ENCODE measurements at places on chromosomes 12 and 14.

DNA sequence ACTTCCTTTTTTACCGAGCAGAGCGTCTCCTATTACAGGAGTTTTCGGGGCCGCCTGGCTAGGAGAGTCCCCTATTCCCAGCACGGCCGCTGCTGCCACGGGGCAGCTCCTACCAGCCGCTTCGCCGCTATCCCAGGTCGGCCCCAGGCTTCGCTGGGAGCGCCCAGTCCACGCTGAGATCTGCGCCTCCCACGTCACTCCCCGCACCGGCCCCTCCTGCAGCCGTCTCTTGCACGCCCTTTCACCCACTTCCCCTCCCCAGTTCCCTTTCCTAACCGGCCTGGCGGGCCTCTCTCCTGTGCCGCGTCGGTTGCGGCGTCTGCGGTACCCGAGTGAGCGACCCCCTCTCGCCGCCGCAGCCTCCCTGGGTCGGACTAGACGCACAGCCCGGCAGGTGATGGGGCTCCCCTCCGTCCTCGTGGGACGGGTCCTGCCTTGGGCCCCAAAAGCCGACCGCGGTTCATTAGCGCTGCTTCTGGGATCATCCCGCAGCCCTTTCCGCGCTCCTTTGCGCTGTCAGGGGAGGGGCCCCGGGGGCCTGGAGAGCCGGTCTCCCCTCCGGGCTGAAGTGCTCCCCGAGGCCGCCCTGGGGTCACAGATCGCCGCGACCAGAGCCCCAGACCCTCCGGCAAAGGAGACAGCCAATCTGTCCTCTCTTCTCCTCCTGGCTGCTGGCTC lies 1318.4 kb downstream of the TMEM121 start:
- no peak for DNase-seq

DNA sequence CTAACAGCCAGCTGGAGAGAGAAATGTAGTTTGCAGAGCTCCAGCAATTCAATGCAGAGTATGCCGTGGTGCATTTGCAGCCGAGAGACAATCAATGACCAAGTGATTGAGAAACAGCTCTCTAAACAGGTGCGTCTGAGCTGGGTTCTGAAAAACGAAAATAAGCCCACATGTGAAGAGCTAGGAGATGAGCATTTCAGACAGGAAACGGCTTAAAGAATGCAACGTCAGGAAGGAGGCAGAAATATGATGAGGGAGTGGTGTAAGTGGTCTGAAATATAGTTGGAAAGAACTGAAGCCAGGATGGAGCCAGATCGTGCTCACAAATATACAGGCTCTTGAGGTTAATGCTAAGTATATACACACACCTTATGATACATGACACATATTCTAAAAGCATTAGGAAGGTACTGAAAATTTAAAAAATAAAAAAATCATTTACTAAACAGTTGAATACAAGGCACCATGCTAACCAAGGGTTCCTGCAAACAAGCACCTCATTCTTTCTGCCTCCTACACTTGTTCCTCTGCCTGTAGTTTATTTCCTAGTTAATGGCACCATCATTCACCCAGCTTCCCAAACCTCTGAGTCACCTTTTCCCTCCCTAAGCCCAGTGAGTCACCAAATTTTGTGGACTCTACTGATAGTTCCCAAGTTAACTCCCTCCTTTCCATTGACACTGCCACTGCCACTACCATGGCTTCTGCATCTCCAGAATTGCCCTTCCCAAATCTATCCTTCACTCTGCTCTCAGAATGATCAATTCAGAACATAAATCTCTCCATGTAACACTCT lies 2.3 kb upstream of the GARIN2 start:
- no peak for DNase-seq

GRCh38 chr14:103133210-103134140 lies 10.2 kb downstream of the TNFAIP2 start:
- no peak for DNase-seq

GRCh38 chr14:105498430-105499255 lies 7.6 kb downstream of the TEDC1 start:
- DNase-seq: no peak

GRCh38 chr12:15726027-15726877 lies 62.9 kb downstream of the EPS8 start:
- DNase-seq: no peak

DNA sequence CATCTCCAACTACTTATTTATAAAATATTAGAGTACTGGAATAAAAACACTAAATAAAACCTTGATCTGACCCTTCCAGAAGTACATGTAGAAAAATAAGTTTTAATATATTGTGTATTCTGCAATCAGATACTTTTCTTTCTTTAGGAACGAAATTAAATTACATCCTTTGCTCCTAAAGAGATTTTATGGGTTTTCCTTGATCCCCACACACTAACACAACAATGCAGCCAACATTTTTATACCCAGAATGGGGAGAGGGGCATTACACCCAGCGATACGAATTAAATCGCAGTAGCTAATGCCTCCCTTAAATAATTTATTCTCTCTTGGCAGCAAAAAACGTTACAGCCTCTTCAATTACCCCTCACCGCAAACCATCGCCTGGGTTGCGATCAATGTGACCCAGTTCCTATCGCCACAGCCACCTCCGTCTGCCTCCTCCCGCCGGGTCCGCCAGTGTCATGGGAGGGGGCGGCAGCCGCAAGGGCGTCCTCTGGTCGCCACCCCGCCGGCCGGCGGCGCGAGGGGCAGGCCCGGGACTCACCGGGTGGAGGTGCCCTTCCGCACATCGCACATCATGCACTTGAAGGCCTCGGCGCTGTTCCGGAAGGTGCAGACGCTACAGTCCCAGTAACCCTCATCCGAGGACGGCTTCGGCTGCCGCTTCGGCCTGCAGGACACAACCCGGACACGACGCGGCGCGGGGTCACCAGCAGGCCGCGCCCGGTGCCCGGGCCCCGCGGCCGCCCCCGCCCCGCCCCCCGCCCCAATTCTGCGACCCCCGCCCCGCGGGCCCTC lies 796 bp downstream of the YAF2 start:
- DNase-seq: peak; percentile 76

DNA sequence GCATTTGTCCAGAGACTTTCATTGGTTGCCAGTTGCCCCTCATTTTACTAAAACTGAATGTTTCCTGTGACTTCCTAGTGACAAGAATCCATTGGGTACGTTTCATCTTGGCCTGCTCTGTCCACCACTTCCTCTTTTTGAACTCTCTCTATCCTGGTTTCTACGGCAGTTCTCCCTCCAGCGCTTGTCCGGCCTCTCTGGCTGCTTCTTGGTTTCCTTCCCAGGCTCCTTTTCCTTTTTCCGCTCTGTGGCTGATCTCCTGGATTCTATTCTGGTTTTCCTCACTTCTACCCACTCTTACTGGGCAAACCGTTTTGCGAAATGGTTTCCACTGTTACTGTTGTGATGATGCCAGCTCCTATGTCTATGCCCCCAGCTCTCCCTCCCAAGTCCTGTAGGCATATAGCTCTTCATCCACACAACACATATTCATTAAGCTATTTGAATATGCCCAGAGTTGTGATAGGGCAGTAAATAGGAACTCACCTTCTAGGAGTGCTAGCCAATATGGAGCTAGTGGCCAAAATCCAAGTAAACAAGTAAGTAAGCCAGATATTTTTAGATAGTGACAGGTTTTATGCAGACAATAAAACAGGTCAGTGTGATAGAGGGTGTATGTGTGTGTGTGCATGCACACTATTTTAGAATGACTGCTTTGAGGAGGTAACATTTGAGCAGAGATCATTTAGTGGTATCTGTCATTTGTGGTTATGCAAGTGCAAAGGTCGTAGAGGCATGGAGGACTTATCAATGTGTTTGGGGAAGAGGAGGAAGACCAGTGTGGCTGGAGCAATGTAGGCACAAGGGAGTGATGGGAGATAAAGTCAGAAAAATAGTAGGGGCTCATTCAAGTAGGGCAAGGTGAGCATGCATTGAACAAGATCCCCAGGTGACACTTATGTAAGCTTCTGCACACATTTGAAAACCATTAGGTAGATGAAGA lies 27.9 kb upstream of the CTDSP2 start:
- no peak for DNase-seq

DNA sequence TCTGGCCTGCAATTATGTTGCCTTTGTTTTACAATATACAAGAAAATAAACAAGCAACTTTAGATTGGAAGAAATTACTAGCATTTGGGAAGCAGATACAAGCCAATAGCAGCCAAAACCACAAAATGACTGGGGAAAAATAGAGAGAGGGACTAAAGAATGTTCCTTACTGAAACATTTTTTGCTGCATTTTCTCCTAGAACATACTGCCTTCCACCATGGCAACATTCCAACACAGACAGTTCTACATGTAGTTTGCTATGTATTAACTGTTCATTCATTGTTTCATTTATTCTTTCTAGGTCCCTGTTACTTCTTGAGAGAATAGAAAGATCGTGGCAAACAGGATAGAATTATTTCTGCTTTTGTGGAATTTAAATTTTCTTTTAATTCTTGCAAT lies 530.2 kb downstream of the RPS29 start:
- DNase-seq: no peak

DNA sequence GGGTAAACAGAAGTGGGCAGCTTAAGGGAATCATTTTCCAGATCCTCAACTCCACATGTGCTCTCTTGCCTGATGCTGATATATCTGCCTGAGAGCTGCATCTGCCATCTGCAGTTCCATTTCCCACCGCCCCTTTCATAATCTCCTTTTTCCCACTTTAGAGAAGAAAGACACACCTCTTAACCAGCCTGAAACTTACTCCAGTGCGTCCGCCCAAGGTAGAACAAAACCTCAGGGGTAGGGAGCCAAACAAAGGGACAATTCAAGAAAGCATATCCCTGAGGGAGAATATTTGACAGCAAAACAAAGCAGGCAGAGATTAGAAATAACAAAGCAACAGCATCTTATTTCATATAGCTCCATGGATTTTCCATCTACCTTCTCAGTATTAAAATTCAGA lies 4.3 kb downstream of the MDM1 start:
- no peak for DNase-seq

- DNase-seq: no peak
Measured at GRCh38 chr14:75860561-75861160, 121.1 kb downstream of the TGFB3 start.

DNA sequence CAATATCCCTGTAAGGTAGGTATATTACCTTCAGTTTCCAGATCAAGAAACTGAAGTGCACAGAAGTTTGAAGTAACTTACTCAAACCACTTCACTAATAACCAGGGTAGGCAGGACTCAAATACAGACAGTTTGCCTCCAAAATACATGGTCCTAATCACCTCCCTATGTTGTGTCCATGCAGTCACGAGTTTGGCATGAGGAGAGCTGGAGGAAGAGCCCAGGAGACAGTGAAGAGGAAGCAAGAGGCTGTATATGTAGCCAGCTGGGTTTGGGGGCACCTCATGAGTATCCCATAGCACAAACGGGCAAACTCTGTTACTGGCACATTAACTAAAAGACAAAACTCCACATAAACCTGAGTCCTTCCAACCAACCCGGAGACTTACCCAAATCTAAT lies 79.2 kb downstream of the DUSP16 start:
- DNase-seq: no peak

DNA sequence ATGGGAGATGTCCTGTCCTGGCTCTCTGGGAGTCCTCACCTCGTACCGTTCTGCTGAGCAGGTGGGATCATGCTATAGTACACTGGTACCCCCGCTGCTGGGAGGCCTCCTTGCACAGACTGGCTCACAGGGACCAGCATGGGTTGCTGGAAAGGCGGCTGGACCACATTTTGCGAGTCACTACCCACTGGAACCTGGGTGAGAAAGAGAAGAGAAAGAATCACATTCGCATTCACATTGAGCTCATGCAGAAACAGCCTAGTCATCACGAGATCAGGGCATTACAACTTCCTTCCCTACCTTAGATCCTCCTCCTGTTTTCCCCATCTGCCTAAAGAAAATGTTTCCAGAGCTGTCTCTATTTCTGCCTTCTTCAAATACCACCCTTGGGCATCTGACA lies 17.3 kb upstream of the STAC3 start:
- no peak for DNase-seq

GRCh38 chr12:80709811-80710726 lies 2.6 kb downstream of the MYF6 start:
- no peak for DNase-seq

DNA sequence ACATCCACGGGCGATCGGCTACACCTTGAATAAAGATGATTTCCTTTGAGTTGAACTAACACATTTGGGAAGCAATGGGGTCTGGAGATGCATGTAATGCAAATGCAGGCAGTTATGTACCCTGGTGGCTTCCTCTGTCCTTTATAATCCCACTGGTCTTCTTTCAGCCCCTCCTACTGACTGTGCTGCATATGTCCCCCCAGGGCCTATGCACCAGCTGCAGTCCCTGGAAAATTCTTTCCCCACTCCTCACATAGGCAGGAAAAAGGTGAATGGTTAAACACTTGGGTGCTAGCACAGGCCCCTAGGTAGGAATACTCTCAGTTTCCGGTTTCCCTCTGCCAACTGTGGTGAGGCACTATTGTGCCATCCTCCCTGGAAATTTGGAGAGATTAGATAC lies 294.8 kb upstream of the SOX5 start:
- DNase-seq: no peak

GRCh38 chr12:122303068-122303467 lies 36.8 kb upstream of the VPS33A start:
- DNase-seq: no peak

DNA sequence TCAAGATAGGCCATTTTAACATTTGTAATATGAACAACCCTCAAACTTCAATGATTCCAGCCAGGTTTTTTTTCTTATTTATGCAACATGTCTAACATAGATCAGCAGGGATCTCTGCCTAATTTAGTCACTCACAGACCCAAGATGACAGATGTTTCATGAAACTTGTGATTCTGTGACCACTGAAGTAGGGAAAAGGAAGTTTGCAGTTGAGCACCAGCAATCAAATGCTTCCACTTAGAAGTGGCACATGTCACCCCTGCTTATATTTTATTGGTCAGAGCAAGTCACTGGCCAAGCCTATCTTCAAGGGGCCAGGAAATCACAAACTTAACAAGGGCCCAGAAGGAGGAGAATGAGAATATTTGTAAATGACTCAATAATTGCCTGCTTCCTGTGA lies 150.6 kb downstream of the BCAT1 start:
- no peak for DNase-seq

- DNase-seq: no peak
Measured at GRCh38 chr12:125282921-125283320, 217.7 kb downstream of the AACS start.

Measured in NCI-H2081 (cell line).